Activated CD8-positive, alpha-beta memory T cell treated with anti-CD3 and anti-CD28 coated beads for 1 hour (primary cell): ENCODE measurements at places on chromosomes 7 and 10.

GRCh38 chr7:113968713-113969112 is 49.9 kb upstream of the PPP1R3A start:
- no peak for DNase-seq

GRCh38 chr7:108385834-108386422 is 70.3 kb downstream of the NRCAM start:
- DNase-seq = no peak

GRCh38 chr7:47408675-47409074 is 173.2 kb downstream of the TNS3 start:
- no peak for DNase-seq

DNA sequence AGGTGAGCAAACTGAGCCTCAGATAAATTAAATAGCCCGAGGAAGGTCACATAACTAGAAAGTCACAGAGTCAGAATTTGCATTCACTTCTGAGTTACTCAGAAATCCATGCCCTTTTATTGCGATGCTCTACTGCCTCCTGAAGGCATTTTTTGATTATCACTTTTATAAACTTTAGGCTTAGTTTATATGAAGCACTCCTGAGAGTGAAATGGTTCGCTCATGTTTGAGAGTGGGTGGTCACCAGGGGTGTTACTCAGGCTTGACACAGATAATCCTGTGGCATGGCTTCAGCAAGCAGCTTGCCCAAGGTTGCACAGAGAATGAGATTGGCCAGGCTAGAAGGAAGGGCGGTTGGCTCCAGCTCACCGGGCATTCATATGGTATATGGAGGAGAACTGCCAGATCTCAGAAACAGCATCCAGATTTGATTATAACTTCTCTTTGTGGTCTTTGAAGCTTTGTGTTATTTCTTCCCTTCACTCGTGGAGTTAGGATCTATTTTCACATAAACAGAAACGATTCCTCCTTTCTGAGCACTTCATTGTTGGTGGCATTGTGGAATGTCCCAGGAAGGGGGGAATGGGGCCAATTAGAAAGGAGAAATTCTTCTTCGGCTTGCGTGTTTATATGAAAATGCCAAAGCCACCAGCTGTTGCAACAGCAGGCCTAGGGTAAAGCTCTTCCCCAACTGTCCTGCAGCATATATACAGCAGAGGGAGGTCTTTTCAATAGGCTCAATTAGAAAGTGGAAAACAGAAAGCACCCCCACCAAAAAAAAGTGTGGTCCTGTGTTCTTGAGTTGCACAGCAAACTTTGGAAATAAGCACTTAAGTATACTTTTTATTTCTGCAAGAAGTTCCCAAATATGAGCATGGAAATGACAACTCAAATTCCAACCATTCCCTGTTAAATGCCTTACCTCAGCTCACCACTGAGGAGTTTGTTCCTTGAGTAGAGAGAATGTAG is 628.8 kb downstream of the SUGCT start:
- no peak for DNase-seq

DNA sequence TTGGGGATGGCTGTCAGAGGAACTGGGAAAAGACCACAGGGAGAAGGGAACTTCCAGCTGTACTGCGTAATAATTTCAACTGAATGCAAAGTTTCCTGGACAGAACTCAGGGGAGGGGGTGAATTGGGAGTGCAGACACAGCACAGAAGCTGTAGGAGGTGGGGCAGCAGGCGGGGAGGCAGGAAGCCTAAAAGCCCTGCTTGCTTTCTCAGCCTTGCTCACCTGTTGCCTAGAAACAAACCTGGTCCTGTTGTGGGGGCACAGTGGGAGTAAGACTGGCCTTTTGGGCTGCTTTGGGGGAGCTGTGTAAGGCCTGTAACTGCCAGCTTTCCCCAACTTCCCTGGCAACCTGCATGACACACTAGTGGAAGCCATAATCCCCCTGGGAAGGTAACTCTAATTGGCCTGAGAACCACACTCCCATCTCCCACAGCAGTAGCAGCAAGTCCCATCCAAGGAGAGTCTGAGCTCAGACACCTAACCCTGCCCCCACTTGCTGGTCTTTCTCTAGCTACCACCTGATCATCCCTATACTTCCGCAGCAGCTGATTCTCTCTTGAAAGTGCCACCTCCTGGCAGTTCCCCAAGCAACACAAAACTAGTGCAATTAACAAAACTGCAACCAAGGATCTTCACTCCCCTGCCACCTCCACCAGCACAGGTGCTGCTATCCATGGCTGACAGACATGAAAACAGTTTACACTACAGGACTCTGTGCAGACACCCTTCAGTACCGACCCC is 1239.3 kb downstream of the SORCS1 start:
- DNase-seq = no peak

- no peak for DNase-seq
Observed at GRCh38 chr7:140671966-140672365, 779 bp upstream of the ADCK2 start.

- no peak for DNase-seq
Observed at GRCh38 chr10:110883924-110884323, 12.2 kb downstream of the PDCD4 start.

DNA sequence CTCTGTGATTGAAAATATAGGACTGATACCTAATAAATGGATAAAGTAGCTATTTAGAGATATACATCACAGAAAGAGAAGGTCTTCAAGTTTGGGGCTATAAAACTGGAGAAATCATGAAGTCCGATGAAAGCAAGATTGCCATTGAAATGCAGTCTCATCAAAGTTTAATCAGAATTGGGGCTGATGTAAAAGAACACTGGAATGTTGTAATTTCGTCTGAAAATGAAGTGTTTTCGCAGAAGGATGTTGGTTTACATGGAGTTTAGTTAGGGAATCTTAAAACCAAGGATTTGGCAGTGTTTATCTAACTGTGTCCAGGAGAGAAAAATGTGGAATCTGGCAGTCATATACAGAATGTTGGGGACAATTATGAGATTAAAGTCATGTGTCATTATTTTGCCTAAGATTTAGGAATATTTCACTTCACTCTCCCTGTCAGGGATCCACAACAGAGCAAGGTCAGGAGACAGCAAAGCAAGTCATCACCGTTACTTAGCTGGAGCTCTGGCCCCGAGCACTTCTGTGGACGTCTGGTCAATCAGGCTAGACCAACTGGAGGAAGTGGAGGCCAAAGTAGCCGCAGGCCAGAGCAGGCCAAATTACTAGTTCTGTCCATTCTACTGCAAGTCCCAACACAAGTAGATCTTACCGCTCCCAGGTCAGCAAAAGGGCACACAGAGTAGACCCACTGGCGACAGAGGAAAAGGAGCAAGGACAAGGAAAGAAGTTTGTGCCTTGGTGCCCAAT is 37.0 kb downstream of the EPDR1 start:
- DNase-seq = no peak

DNA sequence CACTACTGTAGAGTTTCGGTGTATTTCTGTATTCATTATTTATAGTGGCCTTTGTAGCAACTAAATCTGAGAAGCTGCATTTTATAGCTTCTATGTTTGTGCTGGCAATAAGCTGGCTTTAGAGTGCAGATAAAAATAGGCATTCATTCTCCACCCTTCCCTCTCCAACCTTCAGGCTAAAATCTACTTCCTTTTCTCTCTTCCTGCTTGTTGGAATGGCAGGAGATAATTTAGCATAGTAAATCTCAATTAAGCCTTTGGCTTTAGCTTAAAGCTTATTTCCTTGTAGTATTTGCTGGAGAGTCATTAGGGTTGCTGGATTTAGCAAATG is 58.5 kb downstream of the CPVL start:
- no peak for DNase-seq

DNA sequence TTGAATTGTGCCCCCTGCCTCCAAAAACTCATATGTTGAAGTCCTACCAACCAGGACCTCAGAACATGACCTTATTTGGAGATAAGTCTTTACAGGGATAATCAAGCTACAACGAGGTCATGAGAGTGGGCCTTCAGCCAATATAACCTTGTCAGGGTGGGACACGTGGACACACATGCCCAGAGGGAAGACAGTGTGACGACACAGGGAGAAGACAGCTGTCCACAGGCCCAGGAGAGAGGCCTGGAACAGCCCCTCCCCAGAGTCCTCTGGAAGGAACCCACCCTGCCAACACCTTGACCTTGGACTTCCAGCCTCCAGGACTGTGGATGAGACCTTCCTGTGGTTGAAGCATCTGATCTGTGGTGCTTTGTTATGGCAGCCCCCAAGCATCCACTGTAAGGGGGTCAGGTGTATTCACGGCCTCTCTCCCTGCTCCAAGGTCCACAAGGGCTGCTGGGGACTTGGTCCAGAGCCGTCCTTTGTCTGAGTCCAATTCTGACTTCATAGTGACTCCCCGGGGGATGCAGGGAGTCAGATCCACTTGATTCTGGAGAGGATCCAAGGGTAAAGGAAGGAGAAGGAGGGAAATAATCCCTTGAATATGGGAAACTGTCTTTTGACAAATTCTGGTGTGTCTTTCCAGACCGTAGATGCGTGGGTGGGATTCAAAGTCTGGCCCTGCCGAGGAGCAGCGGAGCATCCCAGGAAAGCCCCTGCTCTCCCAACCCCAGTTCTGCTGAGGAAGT is 7.0 kb downstream of the CALML3 start:
- no peak for DNase-seq

DNA sequence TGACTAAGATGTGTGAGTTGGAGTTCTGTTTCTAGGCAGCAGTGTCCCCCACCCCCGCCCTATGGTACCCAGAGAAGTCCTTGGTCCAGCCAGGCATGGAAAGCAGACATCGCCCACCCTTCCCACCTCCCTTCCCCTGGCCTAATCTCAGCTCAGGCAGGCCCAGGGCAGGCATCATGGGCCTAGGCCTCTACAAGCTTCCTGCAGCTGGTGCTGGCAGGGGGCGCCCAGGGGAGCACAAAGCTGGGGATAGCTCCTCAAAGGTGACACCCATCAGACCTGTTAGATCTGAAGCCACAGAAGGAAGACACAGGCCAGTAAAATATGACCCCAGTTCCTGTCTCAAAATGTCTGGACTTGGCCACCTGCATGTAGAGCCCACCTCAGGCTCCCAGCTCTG is 18.9 kb upstream of the UNC5B start:
- DNase-seq = no peak

DNA sequence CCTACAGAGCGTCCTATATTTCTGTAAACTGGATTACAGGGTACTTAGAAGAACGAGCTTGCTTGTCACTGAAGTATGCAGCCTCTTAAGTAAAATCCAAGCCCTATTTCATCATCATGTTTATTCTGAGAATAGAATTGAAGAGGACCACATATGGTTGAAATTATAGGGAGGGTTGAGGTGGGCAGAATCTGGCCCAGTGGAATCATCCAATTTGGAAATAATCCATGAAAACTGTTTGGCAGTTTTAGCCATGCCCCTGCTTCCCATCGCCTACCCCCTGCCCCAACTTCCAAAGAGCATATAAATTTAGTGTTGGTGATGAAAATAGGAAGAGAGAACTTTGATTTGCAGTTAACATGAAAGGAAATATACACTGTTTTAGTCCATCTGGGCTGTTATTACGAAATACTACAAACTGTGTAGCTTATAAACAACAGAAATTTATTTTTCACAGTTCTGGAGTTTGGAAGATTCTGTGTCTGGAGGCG is 150.4 kb downstream of the PRKG1 start:
- DNase-seq = no peak

- DNase-seq = no peak
Observed at GRCh38 chr7:36303202-36304098, 86.2 kb upstream of the ANLN start.

DNA sequence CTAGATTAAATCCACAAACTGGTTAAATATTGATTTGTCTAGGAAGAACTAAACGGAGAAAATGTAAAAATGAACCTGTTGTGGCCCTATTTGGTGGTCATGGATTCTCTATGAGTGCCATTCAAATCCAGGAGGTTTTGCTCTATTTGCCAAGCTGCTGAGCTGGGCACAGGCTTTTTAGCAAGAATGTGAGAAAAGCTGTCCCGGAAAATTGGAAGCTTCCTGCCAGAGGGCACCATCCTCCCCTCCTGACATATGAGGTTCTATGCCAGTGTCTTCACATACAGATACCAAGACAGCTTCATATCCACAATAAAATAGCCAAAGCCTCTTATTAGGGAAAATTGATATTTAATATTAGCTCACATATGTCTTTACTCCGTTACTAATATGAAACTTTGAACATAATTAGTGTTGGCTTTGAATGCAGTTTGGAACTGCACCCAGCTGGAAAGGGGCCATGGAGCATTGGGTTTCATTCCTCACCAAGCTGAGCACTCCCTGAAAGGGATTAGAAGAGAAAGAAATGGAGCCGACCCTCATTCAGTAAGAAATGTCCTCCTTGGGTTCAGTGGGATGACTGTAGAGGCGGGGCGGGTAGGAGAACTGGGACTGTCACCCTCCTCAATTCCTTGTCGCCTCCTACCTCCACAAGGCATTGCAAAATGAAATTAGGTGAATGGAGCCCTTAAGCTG is 47.8 kb downstream of the NRCAM start:
- DNase-seq = no peak

GRCh38 chr10:51125518-51125917 is 51.2 kb downstream of the PRKG1 start:
- no peak for DNase-seq

DNA sequence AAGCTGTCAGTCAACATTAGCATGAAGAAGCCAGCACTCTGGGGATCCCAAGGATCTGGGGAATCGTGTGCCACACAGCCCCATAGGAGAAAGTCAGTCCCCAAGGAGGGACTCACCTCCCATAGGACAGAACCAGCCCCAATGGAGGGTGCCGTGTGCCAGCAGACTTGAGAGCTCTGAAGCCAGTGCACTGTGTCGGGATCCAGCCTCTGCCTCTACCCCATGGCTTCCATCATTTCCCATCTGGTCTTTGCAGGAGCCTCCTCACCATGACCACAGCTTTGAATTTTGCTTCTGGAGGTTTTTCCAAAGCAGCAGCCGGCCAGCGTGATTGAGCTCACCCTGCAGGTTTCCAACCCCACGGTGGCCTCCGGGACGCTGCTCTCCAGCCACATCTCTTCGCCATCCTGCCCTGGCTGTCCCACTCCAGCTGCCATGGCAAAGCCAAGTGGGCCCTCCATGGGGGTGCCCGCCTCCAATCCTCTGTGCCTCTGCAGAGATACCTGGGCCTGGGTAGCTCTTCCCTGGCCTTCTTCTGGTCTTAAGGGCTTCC is 171.8 kb upstream of the SHH start:
- DNase-seq = no peak

DNA sequence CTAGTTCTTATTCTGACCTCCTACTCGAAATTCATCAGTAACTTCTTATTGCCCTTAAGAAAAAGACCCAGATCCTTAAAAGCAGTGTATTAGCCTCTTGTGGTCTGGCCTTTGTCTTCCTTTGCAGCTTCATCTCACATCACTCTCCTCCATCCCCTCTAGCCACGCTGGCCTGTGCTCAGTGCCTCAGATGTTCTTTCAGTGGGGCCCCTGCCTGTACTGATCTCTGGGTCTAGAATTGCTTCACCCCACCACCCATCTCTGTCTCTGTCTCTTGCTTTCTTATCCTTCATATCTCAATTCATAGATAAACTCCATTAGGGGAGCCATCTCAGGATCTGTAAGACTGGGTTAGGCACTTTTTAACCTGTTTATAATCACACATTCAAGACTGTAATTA is 1178.5 kb upstream of the C7orf33 start:
- no peak for DNase-seq

DNA sequence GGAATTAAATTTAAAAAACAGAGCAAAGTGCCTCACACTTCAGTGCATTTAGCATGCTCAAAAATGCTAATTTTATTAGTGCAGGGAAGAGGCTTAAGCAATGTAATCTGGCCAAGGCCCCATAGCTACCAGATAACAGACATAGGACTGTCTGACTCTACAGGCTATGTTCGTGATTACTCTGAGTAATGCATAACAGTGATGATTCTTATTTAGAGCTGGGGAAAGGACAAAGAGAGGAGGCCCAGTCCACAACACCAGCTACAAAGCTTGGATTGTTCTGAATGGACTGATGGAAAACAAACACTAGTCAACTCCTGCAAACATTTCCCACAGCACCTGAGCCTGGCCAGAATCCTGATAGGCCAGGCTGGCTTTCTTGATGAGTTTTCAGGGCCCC is 8.4 kb upstream of the CH25H start:
- no peak for DNase-seq
